ENCODE measurements at places on chromosomes 7 and 10. TPM values are rescaled to one million over a fixed set of nuclear protein-coding genes. Genes with fewer than 3 reads are reported as not detected.

DNA sequence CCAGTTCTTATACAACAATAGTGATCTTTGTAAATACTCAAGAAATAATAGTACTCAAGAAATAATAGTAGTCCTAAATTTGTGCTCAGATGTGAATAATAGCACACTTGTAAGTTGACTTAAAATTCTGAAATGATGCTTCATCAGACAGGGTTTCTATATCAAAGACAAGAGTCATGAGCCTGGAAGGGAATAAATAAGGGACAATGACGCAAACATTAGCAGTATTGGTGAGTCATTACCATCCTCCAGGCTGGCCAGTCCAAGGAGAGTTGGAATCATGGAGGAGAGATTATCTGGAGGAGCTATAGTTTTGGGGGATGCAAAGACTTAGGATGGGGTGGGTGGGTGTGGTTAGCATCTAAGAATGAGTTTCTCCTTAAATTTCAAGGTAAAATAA lies 6.1 kb upstream of the SH3PXD2A start:
- peak overlapping the region; percentile 94 for H3K27ac ChIP-seq
- no peaks in the 10 kb centered on the region for H3K27me3 ChIP-seq
- no peaks in the 10 kb centered on the region for H3K36me3 ChIP-seq
- H3K4me1 ChIP-seq, result peaks cover 8% of the 10 kb centered on the region
- no peak for DNase-seq

GRCh38 chr10:22345301-22346095 lies at the start of gene SPAG6:
Gene SPAG6 (plus strand): TSS chr10:22345496. CDS start chr10:22345612, 116 bp downstream.
- H3K4me3 ChIP-seq, result peak within 1 kb of the TSS; percentile 29
- no peak for DNase-seq
- peaks cover 11% of the 10 kb centered on the region for H3K27me3 ChIP-seq
- peaks cover 17% of the 10 kb centered on the region for H3K4me1 ChIP-seq
- no peak within 1 kb of the TSS for H3K27ac ChIP-seq

DNA sequence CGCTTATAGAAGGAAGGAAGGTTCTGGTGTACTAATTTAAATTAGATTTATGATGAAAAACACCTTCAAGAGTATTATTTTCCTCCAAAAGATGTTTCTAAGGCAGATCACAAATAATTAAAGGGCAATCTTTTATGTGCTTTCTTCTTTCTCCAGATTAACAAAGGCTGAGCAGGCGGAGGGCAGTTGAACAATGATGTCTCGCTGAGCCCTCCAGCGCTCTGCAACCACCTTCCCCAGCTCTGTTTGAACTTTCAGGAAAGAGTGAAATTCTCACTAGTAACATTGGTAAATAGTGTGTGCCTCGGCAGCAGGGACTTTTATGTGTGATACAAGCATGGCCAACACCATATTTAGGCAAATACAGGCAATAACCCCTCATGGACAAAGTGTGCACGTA lies 379.1 kb upstream of the MKI67 start:
- DNase-seq, result no peak
- H3K27me3 ChIP-seq, result no peaks in the 10 kb centered on the region
- no peaks in the 10 kb centered on the region for H3K36me3 ChIP-seq
- H3K4me1 ChIP-seq, result no peaks in the 10 kb centered on the region
- H3K4me3 ChIP-seq, result no peak overlapping the region

DNA sequence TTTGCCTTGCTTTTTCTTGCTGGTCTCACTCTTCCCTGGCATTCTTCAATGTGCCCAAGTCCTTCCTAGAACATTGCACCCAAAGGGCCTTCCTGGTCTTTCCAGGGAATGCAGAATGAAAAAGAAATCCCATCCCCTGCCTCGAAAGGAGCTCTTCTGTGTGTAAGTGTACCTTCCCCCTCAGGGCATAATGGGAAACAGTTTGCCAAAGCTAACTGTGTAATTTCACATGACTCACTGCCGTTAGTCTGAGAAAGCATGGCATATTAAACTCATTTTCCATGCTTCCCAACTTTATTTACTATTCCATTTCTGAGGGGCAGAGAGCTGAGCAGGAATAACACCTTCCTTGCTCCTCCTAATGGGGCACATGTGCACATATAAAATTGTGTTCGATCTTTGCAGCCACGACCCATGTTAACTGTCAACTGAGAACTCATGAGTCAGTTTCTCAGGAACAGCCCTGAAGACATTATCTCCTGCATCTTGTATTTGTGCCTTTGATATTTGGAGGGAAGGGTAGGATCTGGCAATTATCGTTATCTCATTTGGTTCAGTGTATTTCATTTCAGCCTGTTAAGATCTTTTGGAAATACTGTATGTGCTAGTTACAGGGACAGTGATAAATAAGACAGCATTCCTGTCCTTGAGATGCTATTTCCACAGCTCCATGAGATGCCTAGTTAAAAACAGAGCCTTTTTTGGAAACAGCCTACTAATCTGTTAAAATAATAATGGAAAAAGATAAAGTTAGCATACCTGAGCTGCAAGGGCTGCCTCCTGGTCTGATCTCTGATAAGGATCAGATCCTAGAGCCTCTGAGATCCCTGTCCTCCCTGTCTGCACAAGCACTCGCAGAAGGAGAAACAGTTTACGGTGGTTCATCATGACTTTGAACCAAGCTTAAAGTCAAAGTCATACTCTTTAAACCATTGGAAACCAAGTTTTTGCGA lies 42.3 kb downstream of the IKZF1 start:
- no peaks in the 10 kb centered on the region for H3K27me3 ChIP-seq
- H3K27ac ChIP-seq, result no peak overlapping the region
- no peaks in the 10 kb centered on the region for H3K36me3 ChIP-seq
- no peak for DNase-seq

- no peaks in the 10 kb centered on the region for H3K4me1 ChIP-seq
- DNase-seq, result no peak
- H3K36me3 ChIP-seq, result no peaks in the 10 kb centered on the region
- H3K27me3 ChIP-seq, result no peaks in the 10 kb centered on the region
- H3K4me3 ChIP-seq, result no peak overlapping the region
- H3K27ac ChIP-seq, result no peak overlapping the region
Observed at GRCh38 chr7:64626557-64626956, 39.4 kb upstream of the ZNF107 start.

DNA sequence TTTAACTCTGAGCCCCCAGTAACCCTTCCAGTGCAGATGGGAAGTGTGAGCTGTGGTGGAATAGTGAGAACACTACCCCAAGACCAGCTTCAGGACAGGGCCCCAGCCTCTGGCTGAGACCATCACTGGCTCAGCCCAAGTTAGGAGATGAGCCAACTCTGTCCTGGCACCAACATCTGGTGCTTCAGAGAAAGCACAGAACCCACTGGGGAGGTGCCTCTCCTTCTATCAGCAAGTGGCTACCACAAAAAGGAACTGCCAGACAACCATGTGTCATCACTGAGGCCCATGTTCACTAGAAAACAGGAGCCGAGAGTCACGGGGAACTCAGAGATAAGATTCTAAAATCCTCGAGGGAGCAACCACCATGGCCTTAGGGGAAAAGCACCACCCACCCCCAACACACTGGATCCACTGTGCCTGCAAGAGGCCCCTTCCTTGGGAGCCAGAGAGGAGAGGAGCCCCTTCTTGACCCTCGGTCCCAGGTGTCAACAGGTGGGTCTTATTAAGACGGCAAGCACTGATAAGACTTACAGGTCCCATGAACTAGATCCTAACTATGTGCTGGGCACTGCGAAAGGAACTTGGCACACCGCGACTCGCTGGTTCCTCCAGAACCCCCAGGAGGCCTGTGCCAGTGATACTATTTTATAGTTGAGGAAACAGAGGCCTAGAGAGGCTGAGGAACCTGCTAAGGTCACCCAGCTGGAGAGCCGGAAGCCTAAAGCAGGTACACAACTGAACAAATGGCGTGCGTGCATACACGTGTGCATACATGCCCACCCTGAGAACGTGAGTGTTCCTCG lies 102.7 kb downstream of the FAM53B start:
- H3K27ac ChIP-seq, result peak overlapping the region; percentile 82
- peaks cover 96% of the 10 kb centered on the region for H3K4me1 ChIP-seq
- DNase-seq, result no peak
- H3K36me3 ChIP-seq, result no peaks in the 10 kb centered on the region
- no peak overlapping the region for H3K4me3 ChIP-seq

- no peaks in the 10 kb centered on the region for H3K36me3 ChIP-seq
- H3K27ac ChIP-seq, result no peak overlapping the region
Observed at GRCh38 chr7:36546331-36546730, 156.7 kb downstream of the ANLN start.

- no peak for DNase-seq
- no peaks in the 10 kb centered on the region for H3K27me3 ChIP-seq
- H3K4me3 ChIP-seq, result no peak overlapping the region
- no peak overlapping the region for H3K27ac ChIP-seq
Observed at GRCh38 chr10:72418679-72419078, 64.0 kb upstream of the DNAJB12 start.

GRCh38 chr10:99612167-99612831 lies 7.9 kb downstream of the SLC25A28 start:
- H3K27me3 ChIP-seq, result no peaks in the 10 kb centered on the region
- H3K4me3 ChIP-seq, result no peak overlapping the region
- peaks cover 19% of the 10 kb centered on the region for H3K4me1 ChIP-seq

DNA sequence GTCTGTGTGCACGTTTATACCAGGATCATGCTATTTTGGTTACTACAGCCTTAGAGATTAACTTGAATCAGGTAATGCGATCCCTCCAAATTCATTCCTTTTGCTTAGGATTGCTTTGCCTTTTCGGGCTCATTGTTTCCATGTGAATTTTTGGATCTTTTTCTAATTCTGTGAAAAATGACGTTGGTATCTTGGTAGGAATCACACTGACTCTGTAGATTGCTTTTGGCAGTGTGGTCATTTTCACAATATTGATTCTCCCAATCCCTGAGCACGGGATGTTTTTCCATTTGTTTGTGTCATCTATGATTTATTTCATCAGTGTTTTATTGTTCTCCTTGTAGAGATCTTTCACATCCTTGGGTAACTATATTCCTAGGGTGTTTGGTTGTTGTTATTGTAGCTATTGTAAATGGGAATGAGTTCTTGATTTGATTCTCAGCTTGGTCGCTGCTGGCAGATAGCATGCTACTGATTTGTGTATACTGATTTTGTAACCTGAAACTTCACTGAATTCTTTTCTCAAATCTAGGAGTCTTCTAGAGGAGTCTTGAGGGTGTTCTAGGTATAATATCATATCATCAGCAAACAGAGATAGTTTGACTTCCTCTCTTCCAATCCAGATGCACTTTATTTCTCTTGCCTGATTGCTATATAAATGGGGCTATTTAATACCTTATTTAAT lies 18.2 kb downstream of the SNX8 start:
- H3K27me3 ChIP-seq, result no peaks in the 10 kb centered on the region
- no peak overlapping the region for H3K4me3 ChIP-seq
- H3K36me3 ChIP-seq, result no peaks in the 10 kb centered on the region
- H3K27ac ChIP-seq, result no peak overlapping the region
- H3K4me1 ChIP-seq, result peaks cover 14% of the 10 kb centered on the region

GRCh38 chr10:60498985-60499384 lies 109.3 kb upstream of the ANK3 start:
- H3K4me1 ChIP-seq, result peaks cover 12% of the 10 kb centered on the region
- DNase-seq, result no peak
- H3K27me3 ChIP-seq, result no peaks in the 10 kb centered on the region

GRCh38 chr7:133921635-133922182 lies 205.4 kb upstream of the LRGUK start:
- H3K27ac ChIP-seq, result no peak overlapping the region
- H3K27me3 ChIP-seq, result no peaks in the 10 kb centered on the region
- no peak overlapping the region for H3K4me3 ChIP-seq

- H3K27me3 ChIP-seq, result no peaks in the 10 kb centered on the region
- H3K36me3 ChIP-seq, result no peaks in the 10 kb centered on the region
- H3K27ac ChIP-seq, result no peak overlapping the region
- no peaks in the 10 kb centered on the region for H3K4me1 ChIP-seq
Observed at GRCh38 chr10:107144490-107144889, 20.0 kb downstream of the SORCS1 start.

DNA sequence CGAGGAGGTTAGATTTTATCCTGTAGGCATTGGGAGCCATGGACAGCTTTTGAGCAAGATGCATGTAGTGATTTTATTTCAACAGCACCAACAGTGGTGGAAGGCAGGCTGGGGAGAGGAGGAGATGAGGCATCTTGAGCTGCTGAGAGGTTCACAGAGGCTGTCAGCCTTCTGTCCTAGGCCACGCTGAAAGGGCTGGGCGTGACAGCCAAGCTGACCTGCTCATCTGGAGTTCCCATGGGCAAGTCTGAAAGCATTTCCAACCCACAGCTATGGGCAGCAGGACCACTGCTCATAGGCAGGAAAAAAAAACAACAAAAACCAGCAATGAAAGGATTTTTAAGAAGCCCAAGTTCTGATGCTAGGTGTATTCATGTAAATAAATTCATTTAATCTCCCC lies 7.7 kb downstream of the NEURL1 start:
- no peak for DNase-seq
- no peaks in the 10 kb centered on the region for H3K36me3 ChIP-seq
- H3K27me3 ChIP-seq, result no peaks in the 10 kb centered on the region
- H3K4me3 ChIP-seq, result no peak overlapping the region
- no peak overlapping the region for H3K27ac ChIP-seq

The MRC1 gene
- 52.2 TPM for total RNA-seq

The NKX1-2 gene
- total RNA-seq, result not detected

The GPR26 gene
- total RNA-seq, result not detected

Measured in tibial nerve (tissue), 4 donors.